CD4-positive, alpha-beta T cell treated with Interleukin-4 for 1 hour (primary cell): ENCODE measurements at places on chromosomes 1 and 21.

DNA sequence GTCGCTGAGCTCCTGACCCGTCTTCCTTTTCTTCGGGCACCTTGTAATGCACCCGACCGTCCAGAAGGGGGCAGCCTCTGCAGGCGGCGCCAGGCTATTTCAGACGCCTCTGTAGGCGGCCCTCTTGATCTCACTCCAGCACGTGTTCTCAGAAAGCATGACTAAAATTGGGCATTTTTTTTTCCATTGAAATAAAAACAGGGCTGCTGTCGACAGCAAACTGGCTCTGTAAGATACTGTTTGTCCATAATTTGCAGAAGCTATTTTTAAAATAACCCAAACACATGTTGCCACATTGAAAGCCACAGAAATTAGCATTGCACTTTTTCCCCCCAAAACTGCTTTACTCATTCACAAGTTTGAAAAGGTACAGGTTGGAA lies 78.0 kb downstream of the STUM start:
- DNase-seq, result peak; percentile 78

DNA sequence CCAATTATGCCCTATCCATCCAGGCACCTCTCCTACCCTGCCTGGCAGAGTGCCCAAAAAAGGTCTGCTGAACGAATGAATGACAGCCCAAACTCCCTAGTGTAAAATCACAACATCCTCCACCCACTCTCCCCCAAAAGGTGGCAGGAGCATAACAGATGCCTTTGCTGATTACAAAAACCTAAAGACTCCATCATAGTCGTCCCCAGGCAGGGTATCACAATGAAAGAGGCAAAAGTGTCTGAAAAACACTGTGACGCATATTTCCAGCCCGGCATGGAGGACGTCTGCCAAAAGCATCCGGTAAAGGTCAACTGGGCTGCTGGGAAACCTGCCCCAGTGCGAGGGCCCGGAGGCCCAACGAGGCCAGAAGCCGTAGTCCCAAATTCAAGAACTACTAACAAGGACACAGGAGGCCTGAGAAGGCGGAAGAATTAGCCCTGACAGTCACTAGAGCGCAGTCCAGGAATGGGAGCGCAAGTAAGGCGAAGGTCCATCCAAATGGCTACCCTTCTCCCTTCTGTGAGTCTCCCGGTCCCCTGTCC lies 576 bp downstream of the SMIM12 start:
- DNase-seq, result peak; percentile 42

DNA sequence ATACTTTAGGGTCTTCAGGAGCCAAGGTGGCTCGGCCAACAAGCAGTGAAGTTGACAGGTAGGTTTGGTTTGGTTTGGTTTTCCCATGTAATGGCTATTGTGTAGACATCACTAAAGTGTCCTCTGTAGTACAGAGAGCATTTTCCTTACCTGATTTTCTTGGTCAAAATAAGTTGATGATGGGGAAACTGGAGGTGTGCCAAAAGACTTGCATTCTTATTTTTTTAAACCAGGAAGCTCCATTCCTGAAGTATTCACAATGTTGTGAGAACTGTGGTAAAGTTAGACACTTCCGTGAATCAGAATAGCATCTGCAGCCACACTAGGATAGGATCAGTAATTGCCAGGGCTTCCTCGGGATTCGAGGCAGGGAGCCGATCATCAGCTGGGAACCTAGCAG lies 2.9 kb downstream of the ZBTB37 start:
- DNase-seq, result no peak

DNA sequence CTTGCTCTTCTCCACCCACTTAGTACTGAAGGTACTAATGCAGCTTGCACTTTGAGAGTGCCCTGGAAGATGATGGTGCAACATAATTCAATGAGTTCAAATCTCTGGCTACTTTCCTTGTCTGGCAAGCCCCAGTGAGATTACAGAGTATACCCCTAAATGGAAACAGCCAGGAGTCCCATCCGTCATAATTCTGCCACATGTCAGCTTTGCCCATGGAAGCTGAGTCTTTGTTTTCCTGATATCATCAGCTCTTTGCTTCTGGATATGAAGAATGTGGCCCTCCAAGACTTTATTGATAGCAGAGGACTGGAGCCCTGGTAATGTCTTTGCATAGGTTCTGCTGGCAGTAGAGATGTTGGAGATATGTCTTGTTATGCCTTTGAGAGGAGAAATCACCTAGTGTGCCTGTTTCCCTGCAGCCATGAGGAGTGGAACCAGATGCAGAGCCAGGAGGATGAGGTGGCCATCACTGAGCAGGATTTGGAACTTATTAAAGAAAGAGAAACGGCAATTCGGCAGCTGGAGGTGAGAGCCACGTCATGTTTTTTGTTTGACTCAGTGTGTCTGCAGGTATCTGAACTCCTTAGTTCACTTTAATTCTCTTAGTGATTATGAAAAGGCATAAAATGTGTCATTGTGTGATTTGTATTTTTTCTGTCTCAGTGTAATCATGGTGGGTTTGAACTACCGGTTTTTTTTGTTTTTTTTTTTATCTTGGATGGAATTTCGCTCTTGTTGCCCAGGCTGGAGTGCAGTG lies 18.7 kb upstream of the PPP1R8 start:
- DNase-seq, result no peak

- no peak for DNase-seq
These were observed 39.7 kb downstream of the SLC35A3 start for GRCh38 chr1:100009458-100009857.

DNA sequence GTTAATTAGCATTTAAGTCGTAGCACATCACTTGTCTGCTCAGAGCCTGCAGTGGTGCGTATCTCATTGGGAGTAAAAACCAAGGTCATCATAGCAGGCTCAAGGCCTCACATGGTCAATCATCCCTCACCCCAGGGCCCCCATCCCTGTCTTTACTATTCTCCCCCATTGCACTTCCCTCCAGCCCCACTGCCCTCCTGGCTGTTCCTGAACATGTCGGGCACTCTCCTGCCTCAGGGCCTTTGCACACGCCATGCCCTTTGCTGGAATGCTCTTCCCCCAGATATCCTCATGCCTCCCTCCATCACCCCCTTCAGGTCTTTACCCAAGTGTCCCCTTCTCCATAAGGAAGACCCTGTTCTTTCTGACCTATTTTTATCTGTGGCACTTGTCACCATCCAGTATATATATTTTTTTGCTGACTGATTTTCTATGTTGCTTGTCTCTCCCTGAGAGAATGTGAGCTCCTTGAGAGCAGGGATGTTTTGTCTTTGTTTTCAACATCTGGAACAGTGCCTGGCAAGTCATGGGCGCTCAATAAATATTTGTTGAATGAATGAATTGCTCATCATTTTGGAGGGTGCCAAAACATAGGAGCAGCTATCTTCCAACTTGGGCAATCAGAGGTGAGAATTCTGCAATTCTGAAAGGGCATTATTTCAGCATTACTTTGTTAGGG lies 74.1 kb upstream of the POU3F1 start:
- DNase-seq, result no peak

DNA sequence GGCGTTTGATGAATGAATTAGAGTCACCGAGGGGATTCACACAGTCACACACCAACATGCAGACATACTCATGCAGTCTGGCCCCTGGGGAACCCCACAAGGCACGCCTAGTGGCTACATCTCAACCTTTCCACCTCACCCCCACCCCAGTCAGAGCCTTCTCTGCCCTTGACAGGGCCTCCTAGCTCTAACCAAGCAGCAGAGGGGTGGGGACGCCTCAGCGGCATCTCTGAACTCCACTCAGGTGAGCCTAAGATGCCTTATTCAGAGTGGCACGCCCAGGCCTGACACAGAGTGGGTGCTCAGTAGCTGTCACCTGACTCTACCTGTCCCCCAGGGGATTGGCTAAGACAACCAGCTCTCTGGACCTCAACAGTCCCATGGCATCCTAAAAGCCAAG lies 3.7 kb upstream of the SDC3 start:
- no peak for DNase-seq

DNA sequence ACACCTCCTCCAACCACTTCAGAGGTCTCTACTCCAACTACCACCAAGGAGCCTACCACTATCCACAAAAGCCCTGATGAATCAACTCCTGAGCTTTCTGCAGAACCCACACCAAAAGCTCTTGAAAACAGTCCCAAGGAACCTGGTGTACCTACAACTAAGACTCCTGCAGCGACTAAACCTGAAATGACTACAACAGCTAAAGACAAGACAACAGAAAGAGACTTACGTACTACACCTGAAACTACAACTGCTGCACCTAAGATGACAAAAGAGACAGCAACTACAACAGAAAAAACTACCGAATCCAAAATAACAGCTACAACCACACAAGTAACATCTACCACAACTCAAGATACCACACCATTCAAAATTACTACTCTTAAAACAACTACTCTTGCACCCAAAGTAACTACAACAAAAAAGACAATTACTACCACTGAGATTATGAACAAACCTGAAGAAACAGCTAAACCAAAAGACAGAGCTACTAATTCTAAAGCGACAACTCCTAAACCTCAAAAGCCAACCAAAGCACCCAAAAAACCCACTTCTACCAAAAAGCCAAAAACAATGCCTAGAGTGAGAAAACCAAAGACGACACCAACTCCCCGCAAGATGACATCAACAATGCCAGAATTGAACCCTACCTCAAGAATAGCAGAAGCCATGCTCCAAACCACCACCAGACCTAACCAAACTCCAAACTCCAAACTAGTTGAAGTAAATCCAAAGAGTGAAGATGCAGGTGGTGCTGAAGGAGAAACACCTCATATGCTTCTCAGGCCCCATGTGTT lies 66.6 kb downstream of the TPR start:
- no peak for DNase-seq

GRCh38 chr1:190312763-190313162 lies 164.9 kb downstream of the BRINP3 start:
- no peak for DNase-seq

DNA sequence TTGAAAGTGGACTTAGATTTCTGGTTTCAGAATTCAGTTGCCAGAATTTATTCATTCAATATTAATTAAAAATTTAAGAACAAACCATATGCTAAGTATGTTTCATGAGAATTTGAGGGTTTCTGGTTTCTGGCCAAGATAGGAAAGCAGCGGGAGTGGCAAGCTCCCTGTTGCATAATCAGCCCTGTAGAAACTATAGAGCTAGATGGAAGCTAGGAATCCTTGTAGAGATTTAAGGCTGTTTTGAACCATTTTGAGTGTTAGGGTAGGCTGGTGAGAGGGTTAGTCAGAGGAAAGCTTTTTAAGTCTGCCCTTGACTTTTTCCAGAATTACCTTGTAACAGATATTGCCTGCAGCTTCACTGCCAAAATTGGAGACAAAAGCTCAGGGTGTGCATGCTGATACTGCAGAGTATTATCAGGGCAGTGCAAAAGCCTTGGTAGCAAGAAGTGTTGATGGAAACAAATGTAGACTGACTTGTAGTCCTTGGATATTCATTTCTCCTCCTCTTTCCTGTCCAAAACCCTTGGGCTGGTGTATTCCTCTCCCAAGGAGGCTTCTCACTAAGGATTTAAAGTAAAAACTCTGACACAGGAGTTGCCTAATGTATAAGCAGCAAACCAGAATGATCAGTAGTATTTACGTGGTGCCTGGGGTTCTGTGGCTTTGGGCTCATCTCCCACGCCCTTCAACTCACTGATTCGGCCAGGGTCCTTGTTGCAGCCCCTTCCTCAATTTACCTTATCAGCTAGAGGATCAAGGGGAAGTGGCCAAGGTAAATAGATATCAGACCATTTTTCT lies 12.6 kb upstream of the GIPC2 start:
- DNase-seq, result no peak

DNA sequence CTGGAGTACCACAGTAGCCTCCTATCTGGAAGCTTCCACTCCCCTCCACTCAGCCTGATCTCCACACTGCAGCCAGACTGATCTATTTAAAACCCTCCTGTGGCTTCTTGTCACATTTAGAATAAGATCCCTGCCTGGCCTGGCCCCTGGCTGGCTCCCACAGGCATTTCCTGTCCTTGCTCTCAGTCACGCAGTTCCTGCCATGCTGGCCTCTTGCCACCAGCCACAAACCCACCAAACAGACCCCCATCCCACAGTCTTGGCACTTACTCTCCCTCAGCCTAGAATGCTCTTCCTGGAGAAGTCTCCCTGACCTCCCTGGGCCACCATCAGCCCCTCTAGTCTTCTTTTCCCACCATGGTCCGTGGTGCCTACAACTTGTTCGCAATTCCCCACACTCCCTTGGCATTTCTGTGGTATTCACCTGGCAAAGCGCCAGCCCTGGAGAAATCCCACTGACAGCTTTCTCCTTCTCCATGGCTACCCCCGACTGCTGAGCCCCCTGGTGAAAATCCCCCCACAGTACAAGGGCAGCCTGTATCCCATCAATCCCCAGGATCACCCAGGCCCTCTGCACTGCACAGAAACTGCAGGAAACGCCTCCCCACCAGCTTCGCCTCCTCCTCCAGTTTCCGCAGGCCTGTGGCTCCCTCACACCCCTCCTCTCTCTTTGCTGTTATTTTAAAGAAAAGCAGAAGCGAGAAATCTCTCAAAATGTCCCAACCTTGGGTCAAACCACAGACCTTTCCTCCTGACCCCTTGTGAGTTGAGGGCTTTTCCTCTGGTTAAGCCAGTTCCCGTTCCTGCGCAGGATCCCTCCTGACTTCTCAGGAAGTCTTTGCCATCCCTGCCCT lies 94.5 kb downstream of the SYT2 start:
- peak; percentile 61 for DNase-seq

DNA sequence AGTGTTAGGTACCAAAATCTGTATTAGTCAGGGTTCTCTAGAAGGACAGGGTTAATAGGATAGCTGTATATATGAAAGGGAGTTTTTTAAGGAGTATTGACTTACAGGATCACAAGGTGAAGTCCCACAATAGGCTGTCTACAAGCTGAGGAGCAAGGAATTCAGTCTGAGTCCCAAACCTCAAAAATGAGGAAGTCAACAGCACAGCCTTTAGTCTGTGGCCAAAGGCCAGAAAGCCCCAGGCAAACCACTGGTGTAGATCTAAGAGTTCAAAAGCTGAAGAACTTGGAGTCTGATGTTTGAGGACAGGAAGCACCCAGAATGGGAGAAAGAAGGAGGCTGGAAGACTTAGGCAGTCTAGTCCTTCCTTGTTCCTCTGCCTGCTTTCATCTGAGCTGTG lies 487.5 kb upstream of the CHRM3 start:
- no peak for DNase-seq

DNA sequence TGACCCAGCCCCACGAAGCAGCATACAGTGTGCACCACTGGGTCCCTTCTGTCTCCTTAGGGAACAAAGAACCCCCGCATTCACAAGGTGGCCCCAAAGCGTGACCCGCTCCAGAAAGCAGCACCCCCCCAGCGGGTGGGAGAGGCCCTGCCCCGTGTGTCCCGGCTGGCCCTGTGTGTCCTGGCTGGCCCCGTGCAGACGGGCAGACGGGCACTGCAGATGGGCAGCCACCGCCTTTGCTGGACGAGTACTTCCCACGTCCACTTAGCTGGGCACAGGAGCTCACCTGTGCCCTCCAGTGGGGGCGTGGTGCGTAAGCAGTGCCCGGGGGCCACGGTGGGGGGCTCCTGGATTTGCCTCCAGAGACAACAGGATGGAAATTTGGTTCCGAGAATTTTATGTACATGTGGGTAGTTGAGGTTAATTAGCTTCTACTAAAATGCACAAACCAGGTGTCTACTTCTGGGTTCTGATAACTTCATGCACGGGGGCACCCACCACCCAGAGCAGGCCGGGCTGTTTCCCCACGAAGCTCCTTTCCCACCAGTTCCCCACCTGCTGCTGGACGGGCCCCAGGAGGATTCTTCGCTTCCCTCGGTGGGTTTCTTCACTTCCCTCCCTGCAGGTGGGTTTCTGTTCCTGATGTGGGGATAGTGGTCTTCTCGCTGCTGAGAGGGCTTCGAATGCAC lies 33.2 kb upstream of the SLC19A1 start:
- DNase-seq, result no peak
